ENCODE measurements at places on chromosomes 2 and 18.

DNA sequence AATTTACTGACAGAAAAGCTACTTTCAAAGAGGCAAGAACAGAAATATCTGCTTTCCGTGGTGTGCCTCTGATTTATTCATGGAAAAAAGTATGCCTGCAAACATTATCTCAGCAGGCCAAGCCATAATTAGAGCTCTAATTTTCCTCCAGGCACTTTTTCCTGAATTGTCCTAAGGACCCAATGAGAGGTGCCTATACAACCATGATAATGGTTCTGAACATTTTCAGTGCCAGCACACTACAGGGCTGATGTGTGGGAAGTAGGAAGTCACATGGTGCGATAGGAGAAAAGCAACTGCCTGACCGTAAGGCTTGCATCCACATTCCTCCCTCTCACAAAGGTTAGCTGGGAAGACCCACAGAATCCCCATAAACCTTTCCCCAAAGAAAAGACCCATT lies 45.9 kb upstream of the EGR4 start:
- DNase-seq = no peak

- DNase-seq = no peak
These were observed 118.5 kb upstream of the COL5A2 start for GRCh38 chr2:189298038-189298437.

GRCh38 chr2:200741468-200742202 lies 70.1 kb upstream of the BZW1 start:
- DNase-seq = no peak

GRCh38 chr2:232318169-232318855 lies 60.2 kb upstream of the ALPP start:
- no peak for DNase-seq

GRCh38 chr2:133954636-133955035 lies 299.2 kb upstream of the MGAT5 start:
- DNase-seq = no peak

GRCh38 chr18:78587096-78587495 lies 392.5 kb upstream of the SALL3 start:
- no peak for DNase-seq
